ENCODE measurements at places on chromosomes 2 and 18.

- no peak for DNase-seq
These were observed 169.1 kb downstream of the DCDC2C start for GRCh38 chr2:3872451-3872850.

- no peak for DNase-seq
These were observed 735.2 kb upstream of the GCFC2 start for GRCh38 chr2:76445880-76446279.

- DNase-seq = no peak
These were observed 74.2 kb downstream of the TNS1 start for GRCh38 chr2:217928324-217929181.

- DNase-seq = no peak
These were observed 65.3 kb upstream of the MAPK4 start for GRCh38 chr18:50494569-50494968.

GRCh38 chr2:203451011-203451410, 84.1 kb downstream of the RAPH1 start:
- no peak for DNase-seq

Data from NCI-H226 (cell line).